ENCODE measurements at places on chromosomes 6 and 20. TPM values are rescaled to one million over a fixed set of nuclear protein-coding genes. Genes with fewer than 3 reads are reported as not detected.

EDN3 gene
- total RNA-seq, result 0.24 TPM

ADTRP gene
- not detected for total RNA-seq

TUBB1 gene
- not detected for total RNA-seq

GPLD1 gene
- total RNA-seq, result 7.5 TPM

GRCh38 chr6:109781001-109781400 lies 89.9 kb downstream of the FIG4 start:
- H3K4me1 ChIP-seq, result no peaks in the 10 kb centered on the region
- H3K27ac ChIP-seq, result no peak overlapping the region
- DNase-seq, result no peak
- H3K36me3 ChIP-seq, result peaks cover 1% of the 10 kb centered on the region
- H3K4me3 ChIP-seq, result no peak overlapping the region

DNA sequence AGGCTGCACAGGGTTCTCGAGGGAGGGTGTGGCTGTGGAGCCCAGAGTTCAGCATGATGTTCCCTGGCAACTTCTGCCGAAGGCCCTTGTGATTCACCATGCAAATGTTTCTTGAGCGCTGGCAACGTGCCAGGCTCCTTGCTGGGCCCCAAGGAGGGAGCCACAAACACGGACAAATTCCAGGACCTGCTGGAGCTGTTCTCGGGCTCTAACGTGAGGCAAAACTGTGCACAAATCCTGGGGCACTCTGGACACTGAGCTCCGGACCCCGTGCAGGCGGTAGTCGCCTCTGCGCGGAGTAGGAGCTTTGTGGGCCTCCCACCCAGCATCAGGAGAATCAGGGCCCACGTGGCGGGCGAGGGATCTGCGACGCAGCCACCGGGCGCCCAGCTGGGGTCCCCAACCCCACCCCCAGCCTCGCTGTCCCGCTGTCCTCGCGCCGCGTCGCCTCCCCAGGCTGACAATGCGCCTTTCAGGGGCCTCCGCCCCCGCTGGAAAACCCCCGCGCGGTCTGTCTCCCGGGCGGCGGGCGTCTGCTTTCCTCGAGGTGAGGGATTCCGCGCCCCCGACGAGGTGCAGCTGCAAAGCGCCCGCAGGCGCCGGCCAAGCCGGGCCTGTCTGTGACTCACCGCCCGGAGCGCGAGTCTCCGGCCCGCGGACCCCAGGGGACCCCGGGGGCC lies 31.7 kb upstream of the SCUBE3 start:
- no peaks in the 10 kb centered on the region for H3K36me3 ChIP-seq
- no peaks in the 10 kb centered on the region for H3K27me3 ChIP-seq
- DNase-seq, result peak; percentile 43

- H3K4me1 ChIP-seq, result peaks cover 3% of the 10 kb centered on the region
- DNase-seq, result no peak
Observed at GRCh38 chr6:90072935-90073464, 178.7 kb downstream of the GJA10 start.

DNA sequence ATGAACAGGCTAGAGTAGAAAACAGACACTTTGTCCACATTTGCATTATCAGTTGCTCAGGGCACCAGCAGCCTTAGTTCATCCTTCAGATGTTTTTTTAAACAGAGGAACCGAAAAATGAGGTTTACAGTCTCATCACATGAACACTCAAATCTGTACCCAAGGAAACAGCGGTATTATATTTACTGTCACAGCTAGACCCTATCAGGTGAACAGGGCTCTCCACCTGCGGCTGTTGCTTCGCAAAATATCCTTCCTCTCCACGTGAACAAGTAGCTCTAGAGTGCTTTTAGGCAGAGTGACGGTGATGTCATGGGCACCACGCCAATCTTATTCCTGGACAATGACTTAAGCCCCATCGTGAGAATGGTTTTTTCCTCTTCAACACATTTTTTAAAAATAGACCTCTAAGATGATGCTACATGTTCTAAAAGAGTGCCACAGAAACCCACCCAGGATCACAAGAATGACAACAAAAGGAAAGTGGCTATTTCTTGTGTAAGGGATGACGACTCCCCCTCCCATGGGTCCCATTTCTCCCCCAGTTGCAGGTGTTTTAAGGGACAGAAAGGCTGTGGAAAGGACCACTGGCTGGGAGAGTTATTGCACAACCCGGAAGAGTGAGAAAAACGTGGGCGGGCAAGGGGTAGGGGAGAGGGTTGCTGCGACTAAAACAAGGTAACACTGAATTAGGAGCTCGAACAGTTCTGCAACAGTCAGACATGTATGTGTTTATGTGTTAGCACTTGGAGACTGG lies 77.7 kb downstream of the EFHC1 start:
- DNase-seq, result no peak
- no peak overlapping the region for H3K4me3 ChIP-seq
- H3K4me1 ChIP-seq, result no peaks in the 10 kb centered on the region
- H3K27me3 ChIP-seq, result no peaks in the 10 kb centered on the region
- no peak overlapping the region for H3K27ac ChIP-seq
- peaks cover 12% of the 10 kb centered on the region for H3K36me3 ChIP-seq

RIPOR3 gene
- 0.48 TPM for total RNA-seq

GRCh38 chr6:30344868-30345671 lies at the start of gene RPP21:
Gene RPP21 (plus strand): TSS chr6:30345156. CDS start chr6:30345172, 16 bp downstream.
- no peak within 1 kb of the TSS for H3K27ac ChIP-seq
- H3K4me1 ChIP-seq, result no peaks in the 10 kb centered on the region
- H3K27me3 ChIP-seq, result no peaks in the 10 kb centered on the region
- H3K36me3 ChIP-seq, result peaks cover 4% of the 10 kb centered on the region

DNA sequence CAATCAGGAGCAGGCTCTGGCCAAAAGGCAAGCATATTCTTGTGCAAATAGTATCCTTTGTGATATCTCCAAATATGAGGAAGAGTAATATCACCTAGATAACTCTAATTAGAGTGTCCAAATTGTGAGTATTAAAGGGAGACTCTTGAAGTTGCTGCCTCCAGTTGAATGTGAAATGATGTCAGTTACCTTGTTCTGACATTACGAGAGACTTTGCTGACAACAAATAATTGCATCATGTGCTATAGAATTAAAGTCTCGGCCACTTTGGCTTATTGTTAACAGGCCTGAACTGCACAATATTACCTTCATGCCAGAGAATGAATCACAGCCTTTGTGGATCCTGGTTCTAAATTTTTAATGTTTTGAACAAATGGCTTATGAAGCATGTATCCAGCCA lies 106.5 kb downstream of the AIG1 start:
- peaks cover 3% of the 10 kb centered on the region for H3K4me1 ChIP-seq
- no peak overlapping the region for H3K27ac ChIP-seq
- no peak for DNase-seq

GRCh38 chr6:137237413-137238170 lies 18.4 kb upstream of the IFNGR1 start:
- H3K27ac ChIP-seq, result no peak overlapping the region
- H3K4me3 ChIP-seq, result no peak overlapping the region
- no peaks in the 10 kb centered on the region for H3K27me3 ChIP-seq
- H3K36me3 ChIP-seq, result peaks cover 2% of the 10 kb centered on the region
- H3K4me1 ChIP-seq, result no peaks in the 10 kb centered on the region

LIN28B gene
- total RNA-seq, result 110 TPM

DNA sequence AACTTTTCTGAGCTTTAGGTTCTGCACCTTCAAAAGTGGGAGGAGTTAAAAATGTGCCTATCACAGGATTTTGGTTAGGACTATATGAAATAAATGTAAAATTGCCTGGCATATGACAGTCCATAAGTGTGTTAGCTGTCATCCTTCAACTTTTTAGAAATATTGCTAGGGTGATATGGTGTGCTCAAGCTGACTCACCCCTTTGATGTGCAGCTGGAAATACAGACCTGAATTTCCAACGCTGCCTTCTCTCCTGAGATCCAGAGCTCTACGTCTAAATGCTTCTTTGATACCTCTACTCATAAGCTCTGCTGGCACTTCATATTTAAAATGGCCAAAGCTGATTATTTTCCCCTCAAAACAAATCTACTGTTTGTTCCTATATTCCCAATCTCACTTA lies 2.7 kb downstream of the SLC35B3 start:
- no peak for DNase-seq
- H3K36me3 ChIP-seq, result peaks cover 15% of the 10 kb centered on the region
- H3K27me3 ChIP-seq, result no peaks in the 10 kb centered on the region

OR2H2 gene
- total RNA-seq, result not detected

- H3K27ac ChIP-seq, result no peak overlapping the region
- no peak overlapping the region for H3K4me3 ChIP-seq
- H3K4me1 ChIP-seq, result no peaks in the 10 kb centered on the region
Observed at GRCh38 chr6:23927935-23928334, 198.1 kb upstream of the NRSN1 start.

- no peaks in the 10 kb centered on the region for H3K4me1 ChIP-seq
- DNase-seq, result no peak
- H3K4me3 ChIP-seq, result no peak overlapping the region
- H3K27ac ChIP-seq, result no peak overlapping the region
Observed at GRCh38 chr20:61544910-61545889, 293.1 kb downstream of the CDH4 start.

DNA sequence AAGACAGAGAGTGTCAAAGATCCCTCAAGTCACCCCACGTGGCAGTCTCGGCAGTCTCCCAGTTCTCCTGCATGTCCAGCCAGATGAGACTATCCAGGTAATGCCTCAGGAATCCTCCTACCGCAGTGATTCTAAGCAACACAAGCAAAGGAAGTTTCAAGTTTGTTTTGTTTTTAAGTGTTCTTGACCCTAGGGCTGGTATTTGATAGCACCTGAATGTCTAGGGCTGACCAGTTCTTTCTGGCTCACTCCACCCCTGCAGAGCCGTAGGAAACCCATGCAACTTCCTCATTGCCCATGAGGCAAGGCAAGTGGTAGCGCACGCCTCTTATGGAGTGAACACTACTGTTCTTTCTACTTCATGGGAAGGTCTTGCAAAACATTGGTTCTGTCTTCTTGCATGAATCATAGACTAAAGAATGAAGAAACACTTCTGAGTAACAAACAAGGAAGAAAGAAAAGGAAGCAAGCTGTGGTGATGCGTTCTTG lies 24.8 kb upstream of the FOXQ1 start:
- H3K27ac ChIP-seq, result no peak overlapping the region
- H3K27me3 ChIP-seq, result no peaks in the 10 kb centered on the region
- peaks cover 4% of the 10 kb centered on the region for H3K4me1 ChIP-seq
- H3K36me3 ChIP-seq, result no peaks in the 10 kb centered on the region

DNA sequence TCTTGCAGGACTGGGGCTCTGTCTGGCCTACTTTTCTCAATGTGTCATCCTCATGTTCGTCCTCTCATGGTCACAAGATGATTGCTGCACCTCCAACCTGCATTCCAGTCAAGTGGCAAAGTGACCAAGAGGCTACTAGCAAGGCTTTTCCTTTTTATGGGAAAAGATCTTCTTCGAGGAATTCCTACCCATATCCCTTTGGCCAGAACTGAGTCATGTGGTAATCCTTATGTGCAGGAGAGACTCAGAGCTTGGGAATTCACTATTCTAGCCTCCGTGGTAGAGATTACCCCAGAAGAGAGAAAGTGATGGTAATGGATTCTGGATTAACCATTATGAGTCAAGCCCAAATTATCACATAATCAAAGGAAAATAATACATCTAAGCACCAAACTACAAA lies 162.7 kb downstream of the KCNQ5 start:
- no peak for DNase-seq
- no peak overlapping the region for H3K27ac ChIP-seq
- H3K36me3 ChIP-seq, result no peaks in the 10 kb centered on the region
- no peak overlapping the region for H3K4me3 ChIP-seq
- H3K4me1 ChIP-seq, result no peaks in the 10 kb centered on the region

- no peak overlapping the region for H3K27ac ChIP-seq
- DNase-seq, result no peak
- no peaks in the 10 kb centered on the region for H3K27me3 ChIP-seq
- no peaks in the 10 kb centered on the region for H3K36me3 ChIP-seq
Observed at GRCh38 chr6:4969609-4970285, 34.1 kb downstream of the RPP40 start.

DNA sequence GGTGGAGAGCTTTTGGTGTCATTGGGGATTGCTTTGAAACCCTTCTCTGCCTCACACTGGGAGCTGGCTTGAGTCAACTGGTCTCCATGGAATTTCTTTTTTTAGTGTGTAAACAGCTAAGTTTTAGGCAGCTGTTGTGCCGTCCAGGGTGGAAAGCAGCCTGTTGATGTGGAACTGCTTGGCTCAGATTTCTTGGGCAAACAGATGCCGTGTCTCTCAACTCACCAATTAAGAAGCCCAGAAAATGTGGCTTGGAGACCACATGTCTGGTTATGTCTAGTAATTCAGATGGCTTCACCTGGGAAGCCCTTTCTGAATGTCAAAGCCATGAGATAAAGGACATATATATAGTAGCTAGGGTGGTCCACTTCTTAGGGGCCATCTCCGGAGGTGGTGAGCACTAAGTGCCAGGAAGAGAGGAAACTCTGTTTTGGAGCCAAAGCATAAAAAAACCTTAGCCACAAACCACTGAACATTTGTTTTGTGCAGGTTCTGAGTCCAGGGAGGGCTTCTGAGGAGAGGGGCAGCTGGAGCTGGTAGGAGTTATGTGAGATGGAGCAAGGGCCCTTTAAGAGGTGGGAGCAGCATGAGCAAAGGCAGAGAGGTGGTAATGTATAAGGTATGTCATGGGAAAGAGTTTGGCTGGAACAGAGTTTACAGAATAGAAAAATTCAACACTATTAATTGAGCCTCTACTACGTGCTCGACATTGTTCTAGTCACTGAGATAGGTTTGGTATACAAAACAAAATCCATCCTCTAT lies 31.2 kb downstream of the SRSF3 start:
- H3K4me3 ChIP-seq, result no peak overlapping the region
- no peaks in the 10 kb centered on the region for H3K4me1 ChIP-seq
- H3K27ac ChIP-seq, result no peak overlapping the region
- H3K27me3 ChIP-seq, result no peaks in the 10 kb centered on the region

GRCh38 chr6:99064834-99065233 lies 117.1 kb upstream of the FBXL4 start:
- DNase-seq, result no peak
- H3K4me3 ChIP-seq, result no peak overlapping the region
- no peak overlapping the region for H3K27ac ChIP-seq
- no peaks in the 10 kb centered on the region for H3K36me3 ChIP-seq
- no peaks in the 10 kb centered on the region for H3K27me3 ChIP-seq

- peaks cover 66% of the 10 kb centered on the region for H3K36me3 ChIP-seq
- no peaks in the 10 kb centered on the region for H3K27me3 ChIP-seq
- no peak for DNase-seq
- H3K27ac ChIP-seq, result no peak overlapping the region
- H3K4me3 ChIP-seq, result no peak overlapping the region
Observed at GRCh38 chr6:12022953-12023388, 10.9 kb downstream of the HIVEP1 start.

DNA sequence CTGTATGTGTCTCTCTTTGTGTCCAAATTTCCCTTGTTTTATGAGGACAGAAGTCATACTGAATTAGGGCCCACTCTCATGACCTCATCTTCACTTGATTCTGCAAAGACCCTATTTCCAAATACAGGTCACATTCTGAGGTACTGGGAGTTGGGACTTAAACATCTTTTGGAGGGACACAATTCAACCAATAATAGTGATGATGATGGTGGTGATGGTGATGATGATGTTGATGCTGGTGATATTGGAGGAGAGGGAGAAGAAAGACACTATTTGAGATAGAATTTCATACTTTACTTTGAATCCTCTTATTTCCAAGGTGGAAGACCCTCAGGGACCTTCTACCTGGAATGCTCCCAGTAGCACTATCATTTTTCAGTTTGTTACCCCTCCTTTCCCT lies 21.2 kb upstream of the KCNK5 start:
- H3K4me1 ChIP-seq, result no peaks in the 10 kb centered on the region
- no peaks in the 10 kb centered on the region for H3K36me3 ChIP-seq
- no peak overlapping the region for H3K27ac ChIP-seq
- DNase-seq, result no peak
- no peaks in the 10 kb centered on the region for H3K27me3 ChIP-seq

GLP1R gene
- total RNA-seq, result 0.85 TPM

All from H9 (cell line).